ENCODE measurements at places on chromosomes 5 and 9.

DNA sequence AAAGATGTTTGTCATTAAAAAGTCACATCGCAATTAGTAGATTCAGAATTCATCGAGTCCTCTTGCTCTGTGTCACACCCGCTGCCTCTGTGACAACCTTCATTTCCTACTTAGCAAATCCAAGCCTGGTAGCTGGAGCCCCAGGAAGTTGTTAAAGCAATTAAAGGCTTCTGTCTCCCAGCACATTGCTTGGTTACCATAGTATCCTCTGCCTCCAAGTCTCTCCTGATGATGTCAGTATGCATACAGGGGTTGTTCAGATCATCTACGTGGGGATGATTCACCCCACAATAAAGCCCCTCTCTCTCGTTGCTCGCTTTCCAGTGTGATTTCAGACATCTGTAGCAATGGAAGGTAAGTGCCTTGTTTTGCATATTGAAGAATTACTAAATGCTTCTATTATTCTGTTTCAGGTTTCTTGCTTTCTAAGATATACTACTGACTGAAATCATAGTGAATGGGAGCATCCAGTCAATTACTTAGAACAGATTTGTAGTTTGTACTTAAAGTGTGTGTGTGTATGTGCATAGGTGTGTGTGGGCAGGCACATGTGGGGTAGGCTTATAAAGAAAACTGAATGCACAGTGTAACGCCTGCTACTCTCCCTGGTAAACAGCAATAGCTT, 52.9 kb downstream of the PAM start:
- no peak for ATAC-seq

- ATAC-seq = no peak
Measured at GRCh38 chr5:170747851-170748250, 35.7 kb upstream of the GABRP start.

GRCh38 chr9:134535171-134535570, 106.4 kb upstream of the COL5A1 start:
- ATAC-seq = no peak

GRCh38 chr9:101995231-101995630, 256.8 kb upstream of the GRIN3A start:
- ATAC-seq = no peak

- no peak for ATAC-seq
Measured at GRCh38 chr9:35515766-35516165, 25.9 kb downstream of the RUSC2 start.

DNA sequence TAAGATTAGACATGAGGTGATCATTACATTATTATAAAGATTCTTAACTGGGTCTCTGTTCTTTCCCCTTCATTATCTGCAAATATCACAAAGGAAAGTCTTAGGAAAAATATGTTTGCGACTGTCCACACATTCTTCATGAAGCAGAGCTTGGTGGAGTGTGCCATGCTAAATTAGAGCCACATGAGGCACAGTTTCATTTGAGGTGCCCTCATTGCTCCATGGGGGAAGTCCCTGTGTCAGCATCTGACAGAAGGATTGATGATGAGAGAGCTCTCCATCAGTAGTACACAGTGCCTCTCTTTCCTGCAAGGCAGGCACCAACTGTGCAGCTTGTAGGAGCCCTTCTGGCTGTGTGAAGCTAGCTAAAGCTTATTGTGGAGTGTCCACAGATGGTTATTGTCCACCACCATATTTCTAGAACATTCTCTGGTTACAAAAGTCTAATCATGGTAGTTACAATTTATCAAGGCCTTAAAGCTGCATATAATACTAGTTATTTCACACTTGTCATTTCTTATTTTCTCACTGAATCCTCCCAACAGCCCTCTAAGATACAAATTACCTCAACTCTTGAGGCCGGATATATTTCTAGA, 63.9 kb downstream of the C9orf152 start:
- ATAC-seq = peak; percentile 35

- no peak for ATAC-seq
Measured at GRCh38 chr5:152146566-152146965, 221.9 kb upstream of the GLRA1 start.

DNA sequence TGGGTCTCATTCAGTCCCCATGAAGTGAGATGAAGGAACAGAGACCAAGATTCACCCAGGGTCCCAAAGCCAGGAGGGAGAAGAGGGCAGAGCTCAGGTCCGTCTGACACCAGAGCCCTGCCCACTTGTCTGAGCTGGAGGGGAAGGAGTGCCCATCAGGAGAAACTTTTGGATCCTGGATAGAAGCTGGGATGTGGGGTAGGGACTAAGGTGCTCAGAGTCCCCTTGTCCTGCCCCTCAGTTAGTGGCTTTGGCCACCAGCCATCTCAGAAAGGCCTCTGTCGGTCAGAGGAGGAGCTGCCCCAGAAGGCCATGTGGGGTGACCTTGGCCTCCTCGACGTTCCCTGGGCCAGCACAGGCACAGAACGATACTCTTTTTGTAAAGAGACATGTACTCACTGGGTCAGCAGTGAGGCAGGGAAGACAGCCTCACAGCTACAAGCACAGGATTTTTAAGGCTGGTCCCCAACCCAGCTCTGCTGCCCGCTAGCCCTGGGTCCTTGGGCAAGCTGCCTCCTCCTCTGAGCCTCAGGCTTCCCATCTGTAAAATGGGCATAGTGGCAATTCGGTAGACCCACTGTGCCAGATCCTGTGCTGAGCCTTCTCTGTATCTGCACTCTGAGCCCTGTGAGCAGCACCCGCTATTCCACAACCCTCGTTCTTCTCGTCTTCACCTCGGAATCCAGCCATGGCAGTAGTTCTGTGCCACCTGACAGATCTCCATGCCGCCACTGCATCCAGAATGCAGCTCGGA, 49.4 kb downstream of the C9orf50 start:
- ATAC-seq = no peak

- no peak for ATAC-seq
Measured at GRCh38 chr5:140402258-140403074, 833 bp downstream of the ANKHD1 start.

DNA sequence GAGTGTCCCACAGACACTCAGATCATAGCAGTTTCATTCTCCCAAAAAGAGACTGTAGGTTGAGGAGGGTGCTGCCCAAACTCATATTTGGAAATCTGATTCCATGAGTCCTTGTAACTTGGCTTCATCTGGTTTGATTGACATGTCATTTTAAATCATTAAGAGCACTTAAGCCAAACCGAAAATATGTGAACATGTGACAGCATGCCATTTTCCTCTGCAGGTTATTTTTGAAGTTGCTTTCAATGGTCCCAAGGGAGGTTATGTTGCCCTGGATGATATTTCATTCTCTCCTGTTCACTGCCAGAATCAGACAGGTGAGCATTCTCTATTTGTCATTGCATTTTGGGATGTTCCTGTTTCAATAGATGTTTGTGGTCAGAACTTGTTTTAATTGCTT, 87.6 kb downstream of the MAMDC2 start:
- ATAC-seq = no peak

- no peak for ATAC-seq
Measured at GRCh38 chr5:146039420-146039819, 66.0 kb downstream of the PLAC8L1 start.

DNA sequence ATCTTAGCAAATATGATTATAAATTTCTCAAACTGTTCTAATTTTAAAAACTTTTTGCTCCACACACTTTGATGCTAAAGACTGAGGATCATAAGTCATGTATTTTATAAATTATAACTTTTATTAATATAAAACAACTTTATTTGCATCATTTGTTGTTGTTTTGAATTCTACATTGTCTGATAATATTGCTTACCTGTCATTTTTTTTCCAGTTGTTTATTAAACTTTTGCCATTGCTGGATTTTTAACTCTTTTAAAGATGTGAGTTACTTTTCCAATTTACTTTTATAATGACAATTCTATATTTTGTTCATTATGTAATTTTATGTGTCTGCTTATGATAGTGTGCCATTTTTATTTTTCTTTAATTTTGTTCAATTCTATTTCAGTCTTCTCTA, 2071.2 kb upstream of the C9orf72 start:
- ATAC-seq = no peak

GRCh38 chr5:68250661-68251298, 35.2 kb downstream of the PIK3R1 start:
- ATAC-seq = no peak

DNA sequence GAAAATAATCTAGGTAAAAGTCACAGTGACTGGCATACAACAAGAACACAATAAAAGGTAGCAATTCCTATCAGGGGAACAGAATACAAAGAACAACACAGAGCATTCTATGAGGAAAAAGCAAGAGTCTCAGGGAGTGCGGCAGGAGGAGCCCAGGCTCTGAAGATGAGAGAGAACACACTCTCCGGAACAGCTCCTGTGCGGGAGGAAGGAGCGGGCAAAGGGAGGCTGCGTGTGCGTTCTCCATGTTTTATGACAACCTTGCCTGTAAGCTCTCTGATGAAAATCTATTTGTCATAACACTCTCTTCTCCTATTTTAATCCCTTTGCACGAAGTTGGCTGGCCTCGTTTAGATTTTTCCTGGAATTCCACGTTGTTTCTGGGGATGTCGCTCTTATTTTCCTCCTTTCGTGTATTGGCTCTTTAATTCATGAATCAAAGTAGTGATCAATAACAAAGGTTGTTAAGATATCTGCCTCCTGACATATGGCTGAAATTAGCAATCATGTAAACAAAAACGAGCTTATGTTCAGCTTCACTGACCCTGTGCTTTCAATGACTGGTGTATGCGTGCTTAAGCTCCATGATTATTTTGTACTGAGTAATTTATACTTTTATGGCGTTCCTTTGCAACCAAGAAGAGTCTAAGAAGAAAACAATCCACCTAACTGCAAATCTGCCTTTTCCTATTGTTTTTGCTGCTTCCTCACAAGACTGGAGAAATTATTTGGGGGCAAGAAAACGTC, 109.5 kb downstream of the MYO10 start:
- no peak for ATAC-seq

GRCh38 chr5:72407541-72407940, 87.4 kb downstream of the PTCD2 start:
- ATAC-seq = no peak

GRCh38 chr9:123059472-123060220, 26.2 kb downstream of the GPR21 start:
- ATAC-seq = no peak

DNA sequence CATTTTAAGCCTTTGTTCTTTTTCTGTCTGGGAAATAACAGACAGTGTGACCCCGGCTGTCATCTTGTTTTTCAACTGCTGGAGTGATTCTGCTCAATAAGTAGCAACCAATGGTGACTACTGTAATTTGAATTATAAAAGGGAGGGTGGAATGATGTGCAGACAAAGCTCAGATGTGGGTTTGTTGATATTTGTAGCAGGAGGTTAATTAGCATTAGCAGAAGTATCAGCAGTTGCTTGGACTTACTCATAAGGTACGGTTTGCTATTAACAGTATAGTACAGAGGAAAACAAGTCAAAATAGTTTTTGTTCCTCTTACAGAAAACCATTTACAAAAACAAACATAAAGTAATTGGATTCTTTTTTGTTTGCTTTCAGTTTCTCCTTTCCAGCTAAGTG, 140.4 kb downstream of the TUSC1 start:
- ATAC-seq = no peak

DNA sequence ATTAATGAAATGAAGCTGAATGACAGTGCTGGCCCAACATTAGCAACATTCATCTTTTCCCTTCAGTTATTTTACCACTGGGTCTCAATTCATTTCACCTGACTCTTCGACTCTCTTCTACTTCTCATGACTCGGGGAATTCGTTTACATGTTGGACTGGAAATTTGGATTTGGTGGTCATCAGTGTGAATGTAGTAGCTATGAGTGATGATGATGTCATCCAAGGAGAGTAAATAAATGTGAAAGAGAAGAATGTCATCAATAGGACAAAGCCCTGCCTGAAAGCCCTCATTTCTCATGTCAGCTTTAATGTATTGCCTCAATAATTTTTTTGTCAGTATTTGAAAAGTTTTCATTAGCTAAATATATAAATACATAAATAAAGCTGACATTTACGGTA, 21.9 kb upstream of the CFAP95 start:
- no peak for ATAC-seq

DNA sequence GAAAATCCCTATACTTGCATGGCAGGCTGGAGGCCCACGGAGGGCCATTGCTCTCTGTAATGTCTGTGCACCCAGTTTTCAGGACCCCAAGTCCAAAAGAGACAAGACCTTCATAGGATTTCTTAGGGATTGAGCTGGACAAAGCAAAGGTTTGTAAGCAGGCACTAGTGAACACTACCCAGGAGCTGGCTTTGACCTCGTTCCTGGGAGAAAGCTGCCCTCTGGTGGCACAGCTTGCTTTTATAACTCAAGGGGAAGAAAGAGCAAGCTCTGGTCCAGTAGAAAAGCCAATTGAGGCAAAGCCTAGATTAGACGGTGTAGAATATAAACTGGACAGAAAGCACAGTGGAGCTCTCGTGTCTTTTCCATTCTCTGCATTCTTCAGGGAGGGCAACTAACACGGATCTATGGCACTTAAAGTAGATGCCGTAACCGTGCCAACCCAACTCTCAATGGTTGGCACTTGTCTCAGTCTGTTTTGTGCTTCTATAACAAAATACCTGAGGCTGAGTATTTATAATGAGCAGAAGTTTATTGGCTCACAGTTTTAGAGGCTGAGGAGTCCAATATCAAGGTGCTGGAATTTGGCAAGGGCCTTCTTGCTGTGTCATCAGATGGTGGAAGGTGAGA, 7.9 kb downstream of the GABRP start:
- peak; percentile 60 for ATAC-seq

DNA sequence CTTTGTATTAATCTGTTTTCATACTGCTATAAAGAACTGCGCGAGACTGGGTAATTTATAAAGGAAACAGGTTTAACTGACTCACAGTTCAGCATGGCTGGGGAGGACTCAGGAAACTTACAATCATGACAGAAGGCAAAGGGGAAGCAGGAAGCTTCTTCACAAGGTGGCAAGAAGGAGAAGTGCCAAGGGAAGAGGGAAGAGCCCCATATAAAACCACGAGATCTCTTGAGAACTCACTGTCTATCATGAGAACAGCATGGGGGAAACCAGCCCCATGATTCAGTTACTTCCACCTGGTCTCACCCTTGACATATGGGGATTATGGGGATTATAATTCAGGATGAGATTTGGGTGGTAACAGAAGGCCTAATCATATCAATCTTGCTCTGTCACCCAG, 60.9 kb upstream of the CHD1 start:
- ATAC-seq = no peak

- ATAC-seq = no peak
Measured at GRCh38 chr9:14348373-14349145, 34.6 kb upstream of the NFIB start.

- no peak for ATAC-seq
Measured at GRCh38 chr5:143682246-143682905, 129.6 kb upstream of the HMHB1 start.

- peak; percentile 55 for ATAC-seq
Measured at GRCh38 chr5:145666591-145666990, 168.6 kb downstream of the PRELID2 start.

- no peak for ATAC-seq
Measured at GRCh38 chr9:94490465-94490864, 64.4 kb upstream of the PCAT7 start.
